ENCODE measurements at places on chromosomes 12 and 14. TPM values are rescaled to one million over a fixed set of nuclear protein-coding genes. Genes with fewer than 3 reads are reported as not detected.

DNA sequence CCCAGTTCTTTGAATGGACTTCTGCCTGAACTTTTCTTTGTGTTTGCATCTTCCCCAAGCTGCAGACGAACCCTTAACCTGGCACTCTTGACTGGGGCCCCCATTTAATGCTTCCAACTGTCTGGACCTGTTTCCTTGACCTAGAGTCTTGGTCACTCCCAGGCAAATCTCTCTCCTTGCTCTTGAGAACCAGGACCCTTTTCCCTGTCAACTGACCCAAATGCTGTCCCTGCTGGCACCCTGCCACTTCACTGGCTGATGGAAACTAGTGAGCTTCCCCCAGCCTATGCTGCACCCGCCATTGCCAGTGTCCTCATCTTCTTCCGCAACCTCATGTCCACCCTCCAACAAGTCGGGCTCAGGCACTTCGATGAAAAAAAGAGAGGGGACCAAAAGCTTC lies 79.5 kb downstream of the PRIMA1 start:
- DNase-seq: no peak

GRCh38 chr12:96424601-96425000 lies 24.4 kb upstream of the CDK17 start:
- no peak for DNase-seq

GRCh38 chr12:10235761-10236631 lies 23.3 kb downstream of the GABARAPL1 start:
- peak; percentile 80 for DNase-seq

DNA sequence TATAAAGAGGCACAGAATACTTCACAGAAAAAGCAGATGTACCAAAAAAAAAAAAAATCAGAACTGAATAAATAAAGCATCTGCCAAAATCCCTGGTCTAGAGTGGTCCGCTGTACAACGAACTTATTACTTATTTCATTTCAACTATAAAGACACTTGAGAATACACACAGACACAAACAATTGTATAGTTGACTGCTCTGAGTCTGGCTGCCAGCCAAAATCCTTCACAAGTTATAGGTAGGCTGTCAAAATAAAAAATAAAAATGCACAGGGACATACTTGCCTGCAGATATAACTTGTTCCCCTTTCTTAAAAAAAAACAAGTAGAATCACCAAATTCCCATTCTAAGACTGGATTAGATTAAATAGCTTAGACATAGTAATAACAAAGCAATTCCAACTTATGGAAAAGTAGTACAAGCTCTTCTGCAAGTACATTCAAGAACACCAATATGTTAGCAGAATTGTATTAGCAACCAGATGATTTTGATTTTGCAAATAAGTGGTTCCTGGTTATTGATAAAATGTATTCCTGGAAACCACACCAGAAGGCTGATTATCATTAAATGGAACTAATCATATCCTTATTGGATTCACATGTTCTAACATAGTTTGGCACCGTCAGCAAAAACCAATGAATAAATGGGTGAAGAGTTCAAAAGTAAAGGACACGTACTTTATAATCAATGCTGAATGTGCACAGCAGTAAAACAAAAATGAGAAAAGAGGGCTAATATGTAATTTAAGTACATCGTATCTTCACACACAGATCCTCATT lies 248.5 kb downstream of the NELL2 start:
- DNase-seq: no peak

GRCh38 chr12:19166956-19167355 lies 37.4 kb downstream of the PLEKHA5 start:
- DNase-seq: no peak

DNA sequence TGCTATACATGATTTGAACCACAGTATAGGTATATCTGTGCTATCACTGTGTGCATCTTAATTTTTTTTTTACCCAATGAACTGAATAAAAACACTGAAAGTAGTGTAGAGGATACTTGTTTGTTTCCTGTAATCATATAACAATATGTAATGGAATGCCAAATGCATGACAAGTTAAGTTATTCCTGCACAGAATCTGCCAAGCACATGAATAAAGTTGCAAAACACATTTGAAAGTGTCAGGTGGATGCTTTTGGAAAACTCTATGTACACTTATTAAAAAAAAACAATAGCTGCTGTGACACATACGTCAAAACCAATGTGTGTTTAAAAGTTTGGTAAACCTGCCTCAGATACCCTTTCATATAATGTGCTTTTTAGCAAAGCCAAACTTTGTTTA lies 1638.1 kb upstream of the SEL1L start:
- DNase-seq: no peak

DNA sequence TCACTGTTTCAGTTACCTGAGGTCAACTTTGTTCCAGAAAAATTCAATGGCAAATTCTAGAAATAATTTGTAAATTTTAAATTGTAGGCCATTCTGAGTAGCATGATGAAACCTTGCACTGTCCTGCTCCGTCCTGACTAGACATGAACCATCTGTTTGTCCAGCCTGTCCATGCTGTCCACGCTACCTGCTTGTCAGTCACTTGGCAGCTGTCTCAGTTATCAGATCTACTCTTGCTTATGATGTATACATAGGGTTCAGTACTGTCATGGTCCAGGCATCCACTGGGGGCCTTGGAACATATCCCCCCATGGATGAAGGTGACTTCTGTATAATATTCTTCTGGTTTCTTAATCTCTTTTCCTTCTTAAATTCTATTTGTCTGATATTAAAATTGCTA lies 14.1 kb upstream of the EVL start:
- no peak for DNase-seq

- no peak for DNase-seq
These were observed 44.3 kb downstream of the KRT80 start for GRCh38 chr12:52147367-52147963.

- DNase-seq: no peak
These were observed 102.7 kb upstream of the USP44 start for GRCh38 chr12:95653771-95654546.

DNA sequence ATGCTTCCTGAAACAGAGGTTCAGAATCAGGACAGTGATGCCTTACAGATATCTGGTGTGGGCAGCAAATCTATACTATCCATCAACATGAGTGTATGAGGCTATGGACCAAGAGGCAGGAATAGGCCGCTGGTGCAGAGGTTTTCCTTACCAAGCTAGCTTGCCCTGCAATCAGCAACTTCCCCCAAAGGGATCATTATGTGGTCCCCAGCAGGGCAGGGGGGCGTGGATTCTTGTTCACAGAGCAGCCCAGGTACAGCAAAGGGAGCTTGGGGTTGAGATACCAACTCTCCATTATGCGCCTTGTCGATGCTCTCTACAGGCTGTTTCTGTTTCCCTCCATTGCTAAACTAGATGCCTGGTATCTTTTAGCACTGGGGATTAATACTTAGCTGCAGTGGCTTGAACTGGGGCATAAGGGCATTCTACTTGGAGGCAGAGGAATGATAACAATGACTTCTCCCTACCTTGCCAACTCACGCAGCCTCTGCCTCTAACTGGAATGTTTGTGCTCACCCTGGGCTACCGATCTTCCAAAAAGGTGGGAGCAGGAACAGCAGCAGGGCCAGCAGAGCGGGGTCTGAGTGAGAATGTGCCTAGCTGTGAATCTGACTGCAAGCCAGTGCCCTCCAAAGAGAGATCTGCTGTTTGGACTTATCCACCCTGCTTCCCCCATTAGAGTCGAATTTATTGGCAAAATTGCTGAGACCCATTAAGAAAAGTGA lies 10.3 kb upstream of the KRT1 start:
- no peak for DNase-seq

DNA sequence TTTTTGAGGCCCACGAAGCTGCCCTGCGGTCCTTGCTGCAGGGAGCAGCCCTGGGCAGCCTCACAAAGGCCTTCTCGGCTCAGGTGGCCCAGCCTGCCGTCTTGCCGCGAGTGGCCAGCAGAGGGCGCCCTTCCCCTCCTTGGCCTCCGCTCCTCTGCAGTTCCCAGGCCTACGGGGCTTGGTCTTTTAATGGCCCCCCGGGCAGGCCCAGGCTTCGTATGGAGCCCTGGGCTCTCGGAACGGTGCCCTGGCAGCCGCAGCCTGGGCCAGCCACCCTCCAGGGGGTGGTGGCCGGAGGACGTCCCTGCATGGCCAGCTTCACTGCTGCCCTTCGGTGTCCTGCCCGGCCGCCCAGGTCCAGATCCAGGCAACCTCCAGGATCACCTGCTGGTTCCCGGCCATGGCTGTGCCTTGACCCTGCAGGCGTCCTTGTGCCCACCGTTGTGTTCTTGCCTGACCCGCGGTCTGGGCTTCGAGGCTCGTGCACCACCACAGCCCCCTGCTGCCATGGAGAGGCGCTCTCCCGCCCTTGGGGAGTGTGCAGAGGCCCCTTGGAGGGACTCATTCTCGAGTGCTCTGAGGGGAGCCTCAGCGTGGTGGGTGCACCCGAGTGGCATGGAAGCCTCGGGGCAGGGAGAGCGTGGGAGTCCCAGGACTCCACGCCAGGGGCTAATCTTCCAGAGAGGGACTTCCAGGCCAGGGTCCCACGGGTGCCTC lies 9.4 kb downstream of the ASPG start:
- DNase-seq: peak; percentile 75

GRCh38 chr14:51884086-51884927 lies 23.9 kb downstream of the GNG2 start:
- DNase-seq: no peak

- DNase-seq: no peak
These were observed 510 bp downstream of the ARID2 start for GRCh38 chr12:45730084-45730347.

GRCh38 chr12:121860257-121860656 lies 1.6 kb upstream of the HPD start:
- no peak for DNase-seq

GRCh38 chr12:49885663-49886461 lies 17.8 kb downstream of the FAIM2 start:
- no peak for DNase-seq

- no peak for DNase-seq
These were observed 65.9 kb upstream of the FBRSL1 start for GRCh38 chr12:132423820-132424645.

DNA sequence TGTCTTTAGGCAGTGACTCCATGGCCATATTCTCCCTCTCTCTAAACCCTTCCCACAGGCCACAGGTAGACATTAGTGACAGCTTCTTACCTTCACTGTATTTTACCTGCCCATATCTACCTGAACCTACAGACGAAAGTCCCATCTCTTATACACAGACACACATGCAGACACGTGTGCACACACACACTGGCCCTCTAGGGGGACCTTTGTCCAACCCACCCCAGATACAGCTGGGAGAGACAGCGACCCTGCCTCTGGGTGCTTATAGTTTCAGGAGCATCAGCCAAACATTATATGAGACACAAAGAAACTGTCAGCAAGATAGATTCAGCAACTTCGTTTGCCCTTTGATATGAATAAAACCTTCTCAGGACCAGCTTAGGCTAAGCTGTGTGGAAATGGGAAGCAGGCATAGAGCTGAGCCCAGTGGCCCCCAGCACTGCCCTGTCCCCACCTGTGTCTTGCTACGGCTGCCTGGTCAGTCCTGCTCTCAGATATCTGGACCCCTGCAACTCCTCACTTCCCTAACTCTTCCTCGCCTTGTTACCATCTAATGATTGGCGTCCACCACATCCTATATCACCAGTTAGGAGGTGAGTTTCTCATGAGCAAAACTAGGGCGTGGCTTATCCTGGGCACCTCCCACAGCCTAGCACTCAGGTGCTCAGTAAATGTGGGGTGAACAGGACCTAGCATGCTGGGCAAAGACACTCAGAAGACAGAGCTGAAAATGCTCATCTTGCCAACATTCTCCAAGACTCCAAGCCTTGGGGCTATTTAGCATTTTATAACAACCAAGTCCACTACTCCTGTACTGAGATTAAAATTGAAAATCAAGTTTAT lies 12.0 kb upstream of the CD9 start:
- DNase-seq: no peak

DNA sequence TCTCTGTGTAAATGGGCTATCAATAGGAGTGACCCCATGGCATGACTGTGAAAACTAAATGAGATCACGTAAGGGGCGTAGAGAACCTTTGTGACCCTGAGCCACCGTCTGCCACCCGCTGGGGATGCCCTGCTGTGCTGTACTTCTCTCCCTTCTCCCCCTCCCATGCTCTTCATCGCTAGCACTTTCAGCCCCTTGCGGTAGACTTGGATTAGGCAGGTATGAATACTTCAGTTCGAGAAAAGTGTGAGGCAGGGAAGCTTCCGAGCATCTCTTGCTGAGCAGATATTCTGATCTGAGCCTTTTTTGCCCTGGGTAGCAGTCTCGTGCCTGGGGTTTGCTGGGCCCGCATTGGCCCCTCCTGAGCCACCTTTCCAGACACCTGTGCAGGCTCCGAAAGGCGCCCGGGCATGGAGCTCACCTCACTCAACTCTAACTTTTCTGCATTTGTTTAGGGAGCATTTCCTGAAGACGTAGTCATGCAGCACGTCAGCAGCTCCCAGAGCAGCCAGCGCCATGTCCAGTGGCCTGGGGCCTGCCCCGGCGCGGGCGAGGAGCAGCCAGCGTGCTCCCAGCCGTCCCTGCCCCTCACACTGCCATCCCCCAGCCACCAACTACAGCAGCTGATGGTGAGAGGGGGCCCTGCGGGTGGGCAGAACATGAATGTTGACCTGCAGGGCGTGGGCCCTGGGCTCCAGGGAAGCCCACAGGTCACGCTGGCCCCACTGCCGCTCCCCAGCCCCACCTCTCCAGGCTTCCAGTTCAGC lies 40.4 kb downstream of the DDX51 start:
- DNase-seq: no peak

DNA sequence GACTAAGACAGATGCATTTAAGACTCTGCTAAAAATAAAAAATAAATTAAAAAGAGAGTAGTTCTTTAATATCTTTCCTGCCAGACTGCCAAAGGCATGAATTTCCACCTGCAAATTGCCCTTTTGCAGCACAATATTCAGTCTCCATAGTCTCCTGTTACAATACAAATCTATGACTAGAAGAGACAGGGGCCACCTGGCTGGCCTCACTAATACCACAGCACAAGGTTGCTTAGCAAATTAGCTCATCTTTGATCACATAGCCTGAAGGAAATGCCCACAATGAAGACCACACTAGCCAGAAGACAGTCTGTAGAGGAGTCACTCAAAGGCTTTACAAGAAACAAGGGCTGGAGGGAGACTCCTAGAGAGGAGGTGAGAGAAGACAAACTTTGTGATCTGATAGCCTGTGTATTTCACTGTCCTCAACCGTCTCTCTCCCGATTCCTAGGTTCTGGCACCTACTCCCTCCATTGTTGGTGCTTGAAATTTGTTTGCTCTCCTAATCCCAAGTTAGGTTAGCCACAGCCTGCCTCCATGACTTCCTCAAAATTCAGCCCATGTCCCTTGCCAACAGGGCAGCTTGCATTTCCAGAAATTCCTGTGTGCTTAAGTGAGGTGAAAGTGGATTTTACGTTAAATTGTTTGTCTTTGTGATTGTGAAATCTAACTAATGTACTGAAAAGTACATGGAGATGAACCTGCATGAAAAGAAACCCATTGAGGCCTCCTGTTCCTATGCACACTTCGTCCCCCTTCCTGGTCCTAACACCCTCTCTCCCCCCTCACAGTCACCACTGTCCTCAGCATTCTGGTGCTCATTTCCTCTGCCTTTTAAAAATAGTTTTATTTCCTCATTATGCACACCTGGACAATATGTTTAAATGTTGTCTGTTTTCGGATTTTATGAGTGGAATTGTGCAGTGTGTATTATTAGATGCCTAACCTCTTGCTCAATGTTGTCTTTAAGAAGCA lies 88.7 kb upstream of the PLXNC1 start:
- no peak for DNase-seq

- DNase-seq: no peak
These were observed at the start of gene PTCSC3 for GRCh38 chr14:36176524-36176923. PTCSC3 (minus strand) TSS chr14:36176722.

Gene SMCO2
- not detected for total RNA-seq

Gene GALNT16
- total RNA-seq: not detected

Gene STON2
- 0.40 TPM for total RNA-seq

Gene DBX2
- not detected for total RNA-seq

Gene TPPP2
- not detected for total RNA-seq
